ENCODE measurements at places on chromosomes 16 and 17.

GRCh38 chr16:85557083-85557970 is 55.8 kb upstream of the GSE1 start:
- H3K36me3 ChIP-seq = no peaks in the 10 kb centered on the region
- H3K27ac ChIP-seq = peak overlapping the region; percentile 94
- no peaks in the 10 kb centered on the region for H3K27me3 ChIP-seq
- peak overlapping the region; percentile 83 for H3K4me3 ChIP-seq

- H3K27me3 ChIP-seq = no peaks in the 10 kb centered on the region
- DNase-seq = no peak
- H3K36me3 ChIP-seq = no peaks in the 10 kb centered on the region
- H3K27ac ChIP-seq = no peak overlapping the region
- no peak overlapping the region for H3K4me3 ChIP-seq
- H3K4me1 ChIP-seq = peaks cover 23% of the 10 kb centered on the region
These were observed 2.7 kb upstream of the DHRS7B start for GRCh38 chr17:21124086-21124485.

- no peak overlapping the region for H3K27ac ChIP-seq
- H3K4me1 ChIP-seq = no peaks in the 10 kb centered on the region
- H3K36me3 ChIP-seq = no peaks in the 10 kb centered on the region
These were observed 246.1 kb downstream of the SLC39A11 start for GRCh38 chr17:72846399-72846798.

DNA sequence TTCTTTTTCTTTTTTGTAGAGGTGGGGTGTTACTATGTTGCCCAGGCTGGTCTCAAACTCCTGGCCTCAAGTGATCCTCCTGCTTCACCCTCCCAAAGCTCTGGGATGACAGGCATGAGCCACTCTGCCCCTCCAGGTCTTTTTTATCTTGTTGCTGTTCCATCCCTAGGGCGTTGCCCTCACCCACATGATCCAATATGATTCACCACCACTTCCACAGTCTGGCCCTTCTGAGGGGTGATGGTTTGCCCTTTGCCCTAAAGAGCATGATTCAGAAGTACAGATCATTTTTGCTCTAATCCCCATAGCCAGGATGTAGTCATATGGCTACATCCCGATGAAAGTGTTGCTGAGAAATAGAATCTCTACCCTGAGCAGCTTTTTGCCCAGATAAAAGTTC is 18.8 kb downstream of the STX4 start:
- H3K4me1 ChIP-seq = no peaks in the 10 kb centered on the region
- H3K4me3 ChIP-seq = no peak overlapping the region
- H3K36me3 ChIP-seq = no peaks in the 10 kb centered on the region
- no peaks in the 10 kb centered on the region for H3K27me3 ChIP-seq
- H3K27ac ChIP-seq = peak overlapping the region; percentile 31

- no peak overlapping the region for H3K4me3 ChIP-seq
- H3K36me3 ChIP-seq = no peaks in the 10 kb centered on the region
- H3K4me1 ChIP-seq = no peaks in the 10 kb centered on the region
- H3K27ac ChIP-seq = no peak overlapping the region
- H3K27me3 ChIP-seq = no peaks in the 10 kb centered on the region
These were observed 223.1 kb downstream of the ZNF423 start for GRCh38 chr16:49632795-49633184.

DNA sequence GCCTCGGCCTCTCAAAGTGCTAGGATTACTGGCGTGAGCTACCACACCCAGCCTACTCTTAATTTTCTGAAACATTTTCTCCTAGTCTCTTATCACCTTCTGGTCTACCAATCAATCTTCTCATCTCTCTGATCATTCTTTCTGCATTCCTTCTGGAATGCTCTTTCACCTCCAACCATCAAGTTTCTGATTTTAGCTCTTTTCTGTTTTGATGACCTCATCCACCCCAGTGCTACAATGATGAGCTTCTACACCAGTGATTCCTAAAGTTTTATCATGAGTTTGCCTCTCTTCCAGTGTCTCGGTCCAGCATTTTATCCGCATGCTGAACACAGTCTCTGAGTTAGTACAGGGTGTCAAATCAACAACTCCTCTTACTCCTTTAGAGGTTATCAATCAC is 31.5 kb downstream of the NME2 start:
- H3K4me1 ChIP-seq = peaks cover 4% of the 10 kb centered on the region
- H3K36me3 ChIP-seq = peaks cover 7% of the 10 kb centered on the region
- no peaks in the 10 kb centered on the region for H3K27me3 ChIP-seq
- H3K27ac ChIP-seq = no peak overlapping the region

- no peaks in the 10 kb centered on the region for H3K27me3 ChIP-seq
- peaks cover 19% of the 10 kb centered on the region for H3K4me1 ChIP-seq
- no peak overlapping the region for H3K4me3 ChIP-seq
- H3K27ac ChIP-seq = no peak overlapping the region
- peak; percentile 57 for DNase-seq
- H3K36me3 ChIP-seq = peaks cover 41% of the 10 kb centered on the region
These were observed 13.3 kb downstream of the NDUFAF8 start for GRCh38 chr17:81252326-81252986.

DNA sequence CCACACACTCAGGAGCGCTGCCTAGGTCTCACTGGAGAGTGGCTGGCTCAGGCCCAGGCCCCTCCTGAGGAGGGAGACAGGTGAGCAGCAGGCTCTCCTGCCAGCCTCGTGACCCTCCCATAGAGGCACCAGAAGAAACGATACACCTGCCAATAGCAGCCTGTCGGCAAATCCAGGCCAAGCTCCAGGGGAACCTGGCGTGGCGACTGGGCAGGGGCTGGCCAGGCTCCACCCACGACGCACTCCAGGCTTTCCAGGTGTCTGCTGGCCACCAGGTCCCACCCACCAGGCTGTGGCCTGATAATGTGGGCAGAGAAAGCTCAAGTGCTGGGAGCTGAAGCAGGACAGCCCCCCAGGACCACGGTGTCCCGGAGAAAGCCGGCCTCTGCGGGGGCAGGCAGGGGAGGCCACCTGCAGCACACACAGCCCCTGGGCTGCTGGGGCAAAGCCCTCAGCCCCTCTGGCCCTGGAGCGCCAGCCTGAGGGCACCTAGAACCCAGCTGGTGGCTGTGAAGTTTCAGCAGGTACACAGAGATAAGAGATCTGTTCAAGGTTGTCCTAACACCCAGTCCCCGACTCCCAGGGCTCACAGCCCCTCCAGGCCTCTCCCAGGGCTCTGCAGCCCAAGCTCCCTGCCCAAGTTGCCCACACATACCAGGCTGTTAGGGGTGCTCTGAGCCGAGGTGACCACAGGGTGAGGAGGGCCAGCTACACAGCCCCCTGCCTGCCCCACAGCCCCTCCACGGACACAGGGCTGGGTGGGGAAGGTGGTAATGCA is 2.4 kb downstream of the PGAP6 start:
- peaks cover 46% of the 10 kb centered on the region for H3K4me1 ChIP-seq
- H3K36me3 ChIP-seq = no peaks in the 10 kb centered on the region
- peak; percentile 86 for DNase-seq
- peak overlapping the region; percentile 74 for H3K27ac ChIP-seq
- H3K27me3 ChIP-seq = no peaks in the 10 kb centered on the region

DNA sequence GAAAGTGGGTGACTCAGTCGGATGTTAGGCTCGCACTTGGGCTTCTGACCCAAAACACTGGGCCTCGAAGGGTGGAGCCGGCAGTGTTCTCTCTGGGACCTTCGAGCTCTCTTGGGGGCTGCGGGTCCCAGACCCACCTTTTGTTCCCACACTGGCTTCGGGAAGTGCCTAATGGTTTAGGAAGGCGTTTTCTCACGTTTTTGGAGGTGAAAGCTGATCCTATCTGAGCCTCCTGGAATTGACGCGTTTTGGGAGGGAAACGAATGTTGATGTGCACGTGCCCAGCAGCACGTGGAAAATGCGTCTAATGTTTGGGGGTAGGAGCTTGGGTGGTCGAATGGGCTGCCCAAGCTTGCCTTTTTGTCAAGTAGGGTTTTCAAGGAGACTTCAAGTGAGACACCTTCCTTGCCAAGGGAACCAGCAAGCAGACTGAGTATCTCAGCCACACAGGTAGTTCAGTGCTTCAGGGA is 666 bp downstream of the HGS start:
- peak overlapping the region; percentile 92 for H3K4me3 ChIP-seq
- H3K27me3 ChIP-seq = no peaks in the 10 kb centered on the region
- peaks cover 31% of the 10 kb centered on the region for H3K4me1 ChIP-seq

DNA sequence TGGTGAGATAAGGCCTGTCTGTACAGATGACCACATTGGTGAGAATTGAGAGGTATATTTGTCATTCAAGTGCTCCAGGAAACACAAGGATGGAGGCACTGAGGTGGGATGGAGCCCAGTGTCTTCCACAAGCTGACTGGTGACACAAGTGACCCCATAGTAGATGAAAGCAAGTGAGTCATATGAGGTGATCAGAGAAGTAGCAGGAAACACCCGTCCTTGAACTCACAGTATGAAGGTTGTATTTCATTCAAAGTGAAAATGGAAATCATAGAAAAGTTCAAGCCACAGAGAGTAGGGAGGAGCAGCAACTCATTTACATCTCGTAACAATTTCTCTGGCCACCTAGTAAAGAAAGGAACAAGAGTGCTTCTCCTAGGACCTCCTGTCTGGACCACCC is 609.8 kb downstream of the HS3ST4 start:
- no peak for DNase-seq
- no peaks in the 10 kb centered on the region for H3K4me1 ChIP-seq
- H3K36me3 ChIP-seq = no peaks in the 10 kb centered on the region

- peaks cover 33% of the 10 kb centered on the region for H3K36me3 ChIP-seq
- H3K27me3 ChIP-seq = no peaks in the 10 kb centered on the region
- peaks cover 25% of the 10 kb centered on the region for H3K4me1 ChIP-seq
- peak overlapping the region; percentile 91 for H3K27ac ChIP-seq
These were observed 332 bp upstream of the VPS25 start for GRCh38 chr17:42772945-42773289.

DNA sequence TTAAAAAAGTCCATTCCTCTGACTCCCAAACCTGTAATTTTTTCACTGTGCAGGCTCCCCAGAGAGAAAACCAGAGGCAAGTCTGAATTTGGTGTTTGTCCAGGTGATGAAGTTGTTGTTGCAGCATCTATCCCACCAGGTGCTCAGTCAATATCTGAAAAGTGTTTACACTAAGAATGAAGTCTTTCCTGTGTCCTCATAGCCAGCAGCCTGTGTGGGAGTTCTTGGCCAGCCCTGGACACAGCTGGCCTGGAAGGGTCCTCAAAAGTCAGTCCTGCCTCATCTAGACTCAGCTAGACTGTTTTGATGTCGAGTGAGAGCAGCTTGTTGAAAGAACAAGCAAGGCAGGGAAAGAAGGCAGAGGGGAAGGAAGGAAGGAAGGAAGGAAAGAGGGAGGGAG is 3.3 kb upstream of the PMP22 start:
- no peak overlapping the region for H3K4me3 ChIP-seq
- no peak for DNase-seq
- peaks cover 9% of the 10 kb centered on the region for H3K4me1 ChIP-seq
- no peaks in the 10 kb centered on the region for H3K36me3 ChIP-seq
- no peaks in the 10 kb centered on the region for H3K27me3 ChIP-seq

DNA sequence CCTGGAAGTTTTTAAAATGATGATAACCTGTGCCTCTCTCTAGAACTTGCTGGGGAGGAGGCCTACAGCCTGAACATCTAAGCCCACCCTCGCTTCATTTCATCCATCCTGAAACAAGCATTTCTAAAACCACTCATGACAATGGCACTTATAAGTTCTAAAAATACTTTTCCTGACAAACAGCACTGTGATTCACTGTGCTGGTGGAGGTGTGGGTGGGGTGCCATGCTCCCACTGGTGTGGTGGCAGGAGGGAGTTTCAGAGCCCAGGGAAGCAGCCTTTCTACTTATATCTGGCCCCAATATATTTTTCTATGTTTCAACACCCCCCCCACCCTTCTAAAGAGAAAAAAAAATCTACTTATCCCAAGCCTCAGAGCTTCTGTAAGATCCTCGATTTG is 52.6 kb downstream of the RAB11FIP4 start:
- no peak overlapping the region for H3K27ac ChIP-seq
- H3K36me3 ChIP-seq = no peaks in the 10 kb centered on the region
- DNase-seq = no peak
- H3K4me1 ChIP-seq = no peaks in the 10 kb centered on the region
- H3K4me3 ChIP-seq = no peak overlapping the region

GRCh38 chr17:74605361-74605760 is 13.3 kb upstream of the CD300LD start:
- DNase-seq = no peak
- no peaks in the 10 kb centered on the region for H3K36me3 ChIP-seq
- no peaks in the 10 kb centered on the region for H3K4me1 ChIP-seq

- H3K36me3 ChIP-seq = no peaks in the 10 kb centered on the region
- no peak overlapping the region for H3K27ac ChIP-seq
- no peaks in the 10 kb centered on the region for H3K27me3 ChIP-seq
- H3K4me1 ChIP-seq = peaks cover 25% of the 10 kb centered on the region
- H3K4me3 ChIP-seq = no peak overlapping the region
These were observed 13.6 kb upstream of the TMIGD1 start for GRCh38 chr17:30347488-30347887.

- no peak overlapping the region for H3K4me3 ChIP-seq
- H3K4me1 ChIP-seq = peaks cover 55% of the 10 kb centered on the region
- peaks cover 48% of the 10 kb centered on the region for H3K36me3 ChIP-seq
- H3K27me3 ChIP-seq = no peaks in the 10 kb centered on the region
- peak overlapping the region; percentile 11 for H3K27ac ChIP-seq
These were observed 4.8 kb downstream of the PPP1R9B start for GRCh38 chr17:50145532-50146229.

- H3K4me3 ChIP-seq = peak overlapping the region; percentile 60
- H3K36me3 ChIP-seq = no peaks in the 10 kb centered on the region
- DNase-seq = no peak
- peaks cover 69% of the 10 kb centered on the region for H3K4me1 ChIP-seq
These were observed 662 bp upstream of the TUBB3 start for GRCh38 chr16:89922477-89922883.

DNA sequence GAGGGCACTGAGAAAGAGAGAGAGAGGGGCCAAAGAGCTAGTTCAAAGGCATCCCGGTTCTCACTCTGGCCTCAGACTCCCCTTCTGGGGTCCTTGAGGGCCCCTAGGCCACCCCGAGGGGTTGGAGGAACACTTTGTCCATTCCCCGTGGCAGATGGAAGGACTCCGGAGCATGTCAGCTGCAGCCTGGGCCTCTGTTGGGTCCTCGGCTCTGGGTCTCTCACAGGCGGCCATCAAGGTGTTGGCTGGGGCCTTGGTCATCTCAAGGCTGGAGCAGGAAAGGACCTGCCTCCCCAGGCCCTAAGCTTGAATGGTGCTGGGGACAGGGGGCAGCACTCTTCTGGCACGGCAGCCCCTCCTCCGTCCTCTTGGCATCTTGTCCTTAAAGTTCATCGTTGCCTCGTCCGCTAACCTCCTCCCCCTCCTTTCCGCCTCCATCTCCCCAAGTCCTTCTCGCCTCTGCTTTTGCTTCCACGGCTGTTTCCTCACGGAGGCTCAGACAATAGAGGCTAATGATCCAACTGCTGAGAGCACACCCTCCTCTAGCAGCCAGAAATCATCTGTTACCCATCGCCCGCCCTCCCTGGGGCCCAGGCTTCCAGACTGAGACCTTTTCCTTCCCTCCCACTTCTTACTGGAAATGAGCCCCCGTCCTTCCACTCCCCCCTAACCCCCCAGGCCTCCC is 23.3 kb downstream of the CCR7 start:
- H3K4me3 ChIP-seq = no peak overlapping the region
- H3K4me1 ChIP-seq = peaks cover 61% of the 10 kb centered on the region
- no peaks in the 10 kb centered on the region for H3K36me3 ChIP-seq
- DNase-seq = no peak

Data from upper lobe of left lung (tissue), 6 donors.